Prostate gland (tissue), 2 donors: ENCODE measurements at places on chromosomes 1 and 21. TPM values are rescaled to one million over a fixed set of nuclear protein-coding genes. Genes with fewer than 3 reads are reported as not detected.

GRCh38 chr1:65539266-65540131, 119.0 kb downstream of the LEPR start:
- DNase-seq: no peak

- DNase-seq: peak; percentile 6
Observed at GRCh38 chr1:112594208-112594876, 24.6 kb downstream of the ST7L start.

PRR9 gene
- total RNA-seq: not detected

LRRC38 gene
- total RNA-seq: 0.45 TPM

- peak; percentile 28 for DNase-seq
Observed at GRCh38 chr1:50605186-50605875, 182.1 kb upstream of the DMRTA2 start.

KCNK2 gene
- 4.3 TPM for total RNA-seq

DNA sequence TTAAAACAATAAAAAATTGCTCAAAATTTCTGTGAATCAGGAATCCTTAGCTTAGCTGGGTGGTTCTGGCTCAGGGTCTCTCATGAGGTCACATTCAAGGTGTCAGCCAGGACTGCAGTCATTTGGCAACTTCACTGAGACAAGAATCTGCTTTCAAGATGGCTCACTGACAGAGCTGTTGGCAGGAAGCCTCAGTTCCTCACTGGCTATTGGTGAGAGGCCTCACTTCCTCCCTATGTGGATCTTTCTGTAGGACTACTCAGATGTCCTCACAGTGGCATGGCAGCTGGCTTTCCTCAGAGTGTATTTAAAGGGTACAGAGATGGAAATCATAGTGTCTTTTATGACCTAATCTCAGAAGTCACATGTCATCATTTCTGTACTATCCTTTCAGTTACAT, 785.7 kb downstream of the ADGRL2 start:
- DNase-seq: no peak

GRCh38 chr1:160901768-160902167, 16.8 kb upstream of the ITLN1 start:
- DNase-seq: no peak

DNA sequence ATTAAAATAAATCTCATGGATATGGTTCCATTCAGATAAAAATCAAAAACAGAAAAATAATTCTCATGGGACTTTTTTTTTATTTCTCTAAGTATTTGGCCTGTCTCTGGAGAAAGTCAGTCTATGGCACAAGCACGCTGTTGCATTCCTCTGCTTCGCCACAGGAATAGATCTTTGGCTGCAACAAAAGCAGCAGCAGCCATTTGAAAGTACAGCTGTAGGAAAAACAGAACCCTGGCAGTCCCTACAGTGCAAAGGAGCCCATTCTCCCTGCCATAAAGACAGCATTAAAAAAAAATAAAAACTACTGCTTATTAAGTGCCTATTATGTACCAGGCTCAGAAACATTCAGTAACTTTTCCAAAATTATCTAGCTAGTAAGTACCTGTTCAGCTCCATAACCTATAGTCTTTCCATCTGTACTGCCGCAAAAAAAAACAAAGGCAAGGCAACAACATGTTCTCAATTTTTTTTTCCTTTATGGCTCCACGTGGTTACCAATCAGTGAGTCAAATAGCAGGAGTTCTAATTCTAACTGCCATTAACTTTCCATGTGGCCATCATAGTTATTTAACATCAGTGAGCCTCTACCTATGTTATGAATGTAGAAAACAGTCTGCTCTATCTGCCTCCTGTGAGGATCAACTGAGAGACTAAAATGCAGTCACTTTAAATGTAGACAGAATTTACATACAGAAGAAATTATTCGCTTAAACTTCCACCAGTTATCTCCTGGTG, 22.7 kb downstream of the SLC35D1 start:
- no peak for DNase-seq

GRCh38 chr1:183757061-183757460, 47.9 kb upstream of the RGL1 start:
- no peak for DNase-seq

MARK1 gene
- 7.2 TPM for total RNA-seq

- no peak for DNase-seq
Observed at GRCh38 chr1:37666241-37666867, 26.0 kb upstream of the CDCA8 start.

DNA sequence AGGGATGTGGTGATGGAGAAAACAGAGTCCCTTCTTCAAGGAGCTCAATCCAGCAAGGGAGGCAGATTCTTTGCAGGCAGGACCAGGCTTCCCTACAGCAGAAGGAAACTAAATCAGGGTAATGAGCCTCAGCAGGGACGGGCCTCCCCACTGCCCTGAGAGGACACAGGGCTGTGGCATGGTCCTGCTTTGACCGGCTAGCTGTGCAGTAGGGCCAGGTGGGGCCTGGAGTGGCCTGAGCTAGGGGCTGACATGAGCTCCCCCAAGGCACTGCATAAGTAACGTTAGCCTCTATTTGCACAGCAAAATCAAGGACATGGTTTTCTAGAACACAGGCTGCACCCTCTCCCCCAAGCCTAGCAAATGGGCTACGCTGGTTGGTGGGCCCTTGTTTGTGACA, 162.9 kb downstream of the RYR2 start:
- no peak for DNase-seq

GRCh38 chr1:39228252-39228651, 23.8 kb downstream of the MACF1 start:
- DNase-seq: no peak

PBXIP1 gene
- 113 TPM for total RNA-seq

GRCh38 chr1:237574536-237574935, 316.2 kb downstream of the ZP4 start:
- DNase-seq: no peak

DNA sequence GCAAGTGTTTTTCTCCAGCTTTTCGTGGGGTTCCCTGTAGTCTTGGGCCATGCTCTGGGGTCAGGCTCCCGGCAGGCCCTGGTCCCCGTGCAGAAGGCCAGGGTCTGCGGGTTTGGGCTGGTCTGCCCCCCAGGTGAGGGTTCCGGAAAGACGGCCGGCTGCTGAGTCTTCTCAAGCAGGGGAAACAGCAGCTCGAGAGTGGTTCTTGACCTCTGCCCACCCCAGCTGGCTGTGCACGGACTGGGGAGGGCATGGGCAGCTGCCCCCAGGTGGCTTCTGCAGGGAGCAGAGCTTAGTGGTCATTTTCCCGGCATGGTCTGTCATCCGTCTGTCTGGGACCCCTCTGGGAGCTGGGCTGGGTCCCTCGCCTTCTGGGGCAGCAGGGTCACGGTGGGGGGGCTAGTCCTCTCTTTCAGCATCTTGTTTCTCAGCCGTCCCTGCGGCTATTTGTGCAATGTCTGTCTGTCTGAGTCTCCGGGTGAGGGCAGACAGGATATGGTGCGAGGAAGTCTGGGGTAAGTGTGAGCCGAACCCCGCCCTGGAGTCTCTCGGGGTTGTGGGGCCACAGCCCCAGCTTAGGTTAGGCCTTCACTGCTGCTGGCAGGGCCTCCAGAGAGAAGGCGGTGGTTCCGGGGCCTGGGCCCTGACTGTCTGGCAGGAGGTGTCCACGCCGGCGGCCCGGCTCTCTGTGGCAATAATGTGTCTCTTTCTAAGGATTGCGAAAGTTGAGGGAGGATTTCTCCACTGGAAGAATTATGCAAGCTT, 6.1 kb downstream of the SKI start:
- peak; percentile 85 for DNase-seq

GRCh38 chr1:196078691-196079090, 529.5 kb downstream of the KCNT2 start:
- no peak for DNase-seq

TSSK3 gene
- total RNA-seq: not detected

GRCh38 chr1:25744636-25745425, 55.2 kb upstream of the SELENON start:
- no peak for DNase-seq
